ENCODE measurements at places on chromosomes 1 and 21.

DNA sequence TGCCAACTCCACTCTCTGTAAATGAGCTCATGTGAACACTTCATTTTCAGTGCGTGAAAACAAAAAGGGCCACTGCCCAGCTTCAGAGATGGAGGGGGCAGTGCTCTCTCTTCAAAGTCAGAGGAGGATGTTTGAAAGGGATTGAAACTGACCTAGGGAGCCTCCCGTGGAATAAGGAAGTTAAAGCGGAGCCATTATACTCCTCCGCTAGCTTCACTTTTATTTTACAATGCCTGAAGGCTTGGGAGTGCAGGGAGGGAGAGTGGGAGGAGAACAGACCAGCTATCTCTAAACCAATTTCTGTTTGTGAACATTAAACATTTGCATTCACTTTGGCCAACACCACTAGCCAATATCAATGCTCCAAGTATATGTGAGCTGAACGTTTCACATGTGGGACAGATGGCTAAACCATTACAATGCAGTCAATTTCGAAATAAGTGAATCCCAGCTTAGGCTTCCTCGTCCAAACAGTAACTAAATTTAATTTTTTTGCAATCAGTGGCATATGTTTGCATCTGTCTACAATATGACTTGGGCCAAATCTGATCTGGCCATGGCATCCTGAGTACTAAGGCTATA lies 126.9 kb downstream of the ESRRG start:
- DNase-seq: no peak

DNA sequence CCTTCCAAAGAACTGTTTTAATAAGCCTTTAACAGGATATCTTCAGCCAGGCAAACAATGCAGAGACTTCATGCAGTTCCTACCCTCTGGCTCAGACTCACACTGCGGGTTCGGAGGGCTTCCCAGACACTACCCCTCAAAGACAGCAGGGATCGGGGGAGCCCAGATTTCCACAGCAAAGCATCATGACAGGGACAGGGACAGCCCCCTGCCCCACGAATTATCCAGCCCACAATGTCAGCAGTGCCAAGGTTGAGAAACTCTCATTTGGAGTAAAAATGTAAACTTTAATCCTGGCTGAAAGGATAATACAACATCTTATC lies 20.1 kb downstream of the NPHP4 start:
- DNase-seq: no peak

DNA sequence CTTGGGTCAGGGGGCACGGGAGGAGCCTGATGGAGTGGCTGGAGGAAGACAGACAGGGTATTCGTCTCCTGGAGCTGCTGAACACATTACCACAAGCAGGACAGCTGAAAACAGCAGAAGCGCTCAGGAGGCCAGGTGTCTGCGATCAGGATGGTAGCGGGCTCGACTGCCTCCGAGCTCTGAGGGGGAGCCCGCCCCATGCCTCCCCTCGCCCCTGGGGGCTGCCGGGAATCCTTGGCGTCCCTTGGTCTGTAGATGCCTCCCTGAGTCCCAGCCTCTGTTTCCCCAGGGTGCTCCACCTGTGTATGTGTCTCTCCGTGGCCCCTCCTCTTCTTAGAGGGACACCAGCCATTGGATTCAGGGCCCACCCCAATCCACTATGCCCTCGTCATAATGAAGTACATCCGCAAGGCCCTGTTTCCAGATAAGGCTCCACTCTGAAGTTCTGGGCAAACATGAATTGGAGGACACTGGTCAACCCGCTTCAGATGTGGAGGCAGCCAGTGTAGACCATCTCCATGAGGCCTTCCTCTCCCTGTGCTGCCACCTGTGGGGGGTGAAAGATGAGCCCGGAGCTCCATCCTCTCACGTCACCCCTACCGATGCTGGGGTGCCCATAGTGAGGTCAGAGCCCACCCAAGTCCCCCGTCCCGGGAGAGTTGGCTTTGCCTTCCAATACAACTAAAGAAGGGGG lies 67.8 kb downstream of the SPSB1 start:
- no peak for DNase-seq

DNA sequence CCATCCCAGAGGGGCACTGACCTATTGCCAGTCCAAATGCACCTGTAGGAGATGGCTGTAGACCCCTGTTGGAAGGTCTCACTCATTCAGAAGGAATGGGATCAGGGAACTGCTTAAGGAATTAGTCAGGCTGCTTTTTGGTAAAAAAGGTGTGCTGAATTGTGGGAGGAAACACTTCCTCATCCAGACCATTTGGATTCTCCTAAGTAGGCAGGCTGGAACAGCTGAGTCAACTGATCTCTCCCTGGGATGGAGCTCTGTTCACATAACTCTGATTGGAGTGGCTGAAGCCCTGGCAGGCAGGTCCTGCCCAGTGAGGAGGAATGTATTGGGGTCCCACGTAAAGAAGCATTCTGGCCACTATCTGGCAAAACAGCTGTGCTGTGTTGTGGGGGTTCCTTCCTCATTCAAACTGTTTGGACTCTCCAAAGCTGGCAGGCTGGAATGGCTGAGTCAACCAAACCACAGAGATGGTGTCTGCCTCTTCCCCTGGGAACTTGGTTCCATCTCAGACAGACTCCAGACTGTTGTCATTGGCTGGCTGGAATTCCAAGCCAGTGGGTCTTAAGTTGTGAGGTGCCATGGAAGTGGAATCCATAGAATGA lies 70.7 kb upstream of the PDC start:
- DNase-seq: no peak

GRCh38 chr1:116764906-116765862 lies 11.0 kb downstream of the CD2 start:
- no peak for DNase-seq

GRCh38 chr1:222798975-222799374 lies 15.9 kb upstream of the DISP1 start:
- DNase-seq: no peak

DNA sequence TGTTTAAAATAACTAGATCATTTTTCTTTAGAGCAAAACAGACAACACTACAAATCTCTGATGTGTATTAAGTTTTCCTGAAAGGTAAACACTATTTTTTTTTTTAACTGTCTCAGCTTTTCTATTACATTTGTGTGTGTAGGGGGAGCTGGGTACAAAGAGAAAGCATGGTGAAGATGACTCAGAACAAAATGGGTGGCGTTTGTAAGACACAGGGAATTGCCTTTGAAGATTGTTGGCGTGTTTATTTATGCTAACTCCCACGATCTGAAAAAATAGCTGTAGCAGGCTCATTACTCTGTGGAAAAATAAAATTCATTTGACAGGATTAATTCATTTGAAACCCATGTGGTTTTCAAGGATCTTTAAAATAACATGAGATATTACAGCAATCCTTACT lies 285.1 kb downstream of the RYR2 start:
- DNase-seq: no peak

GRCh38 chr1:236269439-236269838 lies 12.3 kb downstream of the ERO1B start:
- DNase-seq: peak; percentile 11

DNA sequence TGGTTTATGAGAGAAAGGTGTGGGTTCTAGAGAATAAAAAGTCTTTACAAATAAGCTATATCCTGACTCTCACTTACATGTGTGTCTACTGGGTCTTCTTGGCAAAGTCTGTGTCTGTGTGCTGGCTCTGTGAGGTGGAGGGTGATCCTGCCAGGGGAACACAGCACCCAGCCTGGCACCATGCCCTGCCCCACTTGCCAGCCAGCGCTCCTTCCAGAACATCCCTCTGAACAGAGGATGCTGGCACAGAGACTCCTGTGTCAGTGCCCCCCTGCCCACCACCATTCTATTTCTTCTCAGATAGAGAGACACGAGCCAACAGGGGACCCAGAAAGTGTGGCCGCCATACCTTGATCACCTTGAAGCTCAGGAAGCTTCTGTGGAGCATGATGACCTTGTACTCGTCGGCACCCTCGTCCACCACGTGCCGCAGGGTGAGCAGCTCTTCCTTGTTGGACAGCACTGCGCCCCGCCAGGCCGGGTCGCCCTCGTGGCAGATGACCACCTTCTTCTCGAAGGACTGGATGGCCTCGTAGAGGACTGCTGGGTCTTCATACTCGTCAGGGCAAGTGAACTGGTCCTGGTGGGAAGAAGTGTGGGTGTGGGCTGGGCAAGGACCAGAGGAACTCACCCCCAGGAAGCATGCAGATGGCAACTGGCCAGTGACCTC lies 49.7 kb downstream of the NTPCR start:
- no peak for DNase-seq

GRCh38 chr1:85428471-85429089 lies 36.4 kb downstream of the DDAH1 start:
- DNase-seq: no peak

DNA sequence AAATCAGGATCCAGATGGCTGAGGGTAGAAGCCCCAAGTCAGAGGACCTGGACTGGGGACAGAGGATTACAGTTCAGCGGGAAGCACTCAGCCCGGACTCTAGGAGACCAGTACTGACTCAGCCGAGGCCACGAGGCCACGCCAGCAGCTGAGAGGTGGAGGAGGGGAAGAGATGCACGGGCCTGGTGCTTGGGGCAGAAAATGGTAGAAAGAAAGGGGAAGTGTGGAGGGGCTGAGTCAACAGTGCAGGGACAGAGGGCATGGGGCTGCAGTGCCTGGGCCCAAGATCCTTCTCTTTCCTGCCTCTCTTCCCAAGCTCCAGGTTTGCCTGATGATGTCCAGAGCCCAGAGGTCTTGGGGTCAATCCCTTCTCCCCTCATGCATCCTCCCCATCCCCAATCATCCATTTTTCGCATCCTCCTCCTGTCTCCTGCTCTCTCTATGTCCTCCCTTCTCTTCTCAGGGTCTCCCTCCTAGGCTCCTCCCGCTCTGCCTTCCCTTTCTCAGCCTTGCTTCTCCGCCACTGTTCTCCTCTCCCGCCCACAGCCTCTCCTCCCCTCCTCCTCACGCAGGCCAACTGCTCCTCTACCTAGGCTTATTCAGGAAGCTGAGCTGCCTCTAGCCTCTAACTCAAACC lies 7.7 kb downstream of the ARHGEF2 start:
- DNase-seq: peak; percentile 78

- no peak for DNase-seq
These were observed 143.4 kb downstream of the ZZZ3 start for GRCh38 chr1:77538956-77539518.

- DNase-seq: no peak
These were observed 58.8 kb downstream of the SSBP3 start for GRCh38 chr1:54347261-54347954.

GRCh38 chr21:24127651-24128050 lies 1479.6 kb downstream of the MRPL39 start:
- no peak for DNase-seq

GRCh38 chr1:156098784-156099183 lies 15.7 kb upstream of the LMNA start:
- no peak for DNase-seq

DNA sequence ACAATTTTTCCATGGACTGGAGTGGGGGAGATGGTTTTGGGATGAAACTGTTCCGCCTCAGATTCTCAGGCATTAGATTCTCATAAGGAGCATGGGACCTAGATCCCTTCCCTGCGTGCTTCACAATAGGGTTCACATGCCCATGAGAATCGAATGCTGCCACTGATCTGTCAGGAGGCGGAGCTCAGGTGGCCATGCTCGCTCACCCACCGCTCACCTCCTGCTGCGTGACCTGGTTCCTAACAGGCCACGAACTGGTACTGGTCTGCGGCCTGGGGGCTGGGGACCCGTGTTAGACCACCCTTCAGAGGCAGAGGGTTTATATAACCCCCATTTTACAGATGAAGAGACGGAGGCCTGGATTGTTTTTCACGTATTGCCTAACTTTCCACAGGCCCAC lies 16.3 kb upstream of the SRSF4 start:
- no peak for DNase-seq

- no peak for DNase-seq
These were observed 3.0 kb downstream of the TENT5B start for GRCh38 chr1:27009601-27010197.

GRCh38 chr21:16535626-16536025 lies 805.8 kb downstream of the USP25 start:
- DNase-seq: no peak

GRCh38 chr1:227417756-227418480 lies 99.6 kb upstream of the CDC42BPA start:
- DNase-seq: no peak

- DNase-seq: no peak
These were observed 61.2 kb downstream of the MPZL1 start for GRCh38 chr1:167782946-167783345.

- DNase-seq: no peak
These were observed 53.9 kb downstream of the CYYR1 start for GRCh38 chr21:26519142-26519541.

GRCh38 chr1:209248649-209249279 lies 334.8 kb upstream of the CAMK1G start:
- DNase-seq: peak; percentile 29

- DNase-seq: no peak
These were observed 379.6 kb downstream of the TTLL7 start for GRCh38 chr1:83619170-83619896.

DNA sequence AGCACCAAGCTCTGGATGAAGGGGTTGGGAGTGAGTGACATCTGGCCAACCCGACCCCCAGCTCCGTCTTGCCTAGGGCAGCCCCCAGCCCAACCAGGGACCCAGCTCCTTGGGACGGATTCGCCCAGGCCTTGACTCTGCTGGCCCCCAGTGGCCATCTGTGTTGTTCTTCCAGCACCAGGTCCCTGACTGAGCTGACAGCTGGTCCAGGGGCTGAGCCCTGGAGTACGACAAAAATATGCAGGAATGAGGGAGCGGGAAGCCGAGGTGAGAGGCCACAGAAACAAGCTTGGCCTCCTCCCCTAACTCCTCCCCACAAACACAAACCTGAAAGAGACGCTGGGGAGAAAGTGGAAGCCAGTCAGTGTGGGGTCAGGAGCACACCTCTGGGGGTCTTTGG lies 55.0 kb upstream of the PAX7 start:
- peak; percentile 29 for DNase-seq

- DNase-seq: no peak
These were observed 42.1 kb upstream of the SRP9 start for GRCh38 chr1:225735252-225736149.

Data from hippocampal formation (tissue), 2 donors.